ENCODE measurements at places on chromosomes 7 and 10.

- DNase-seq, result no peak
Observed at GRCh38 chr10:95337423-95338160, 46.8 kb upstream of the PDLIM1 start.

GRCh38 chr10:126290232-126290631 is 98.0 kb downstream of the ADAM12 start:
- DNase-seq, result no peak

- DNase-seq, result no peak
Observed at GRCh38 chr10:802506-802905, 113.0 kb upstream of the DIP2C start.

DNA sequence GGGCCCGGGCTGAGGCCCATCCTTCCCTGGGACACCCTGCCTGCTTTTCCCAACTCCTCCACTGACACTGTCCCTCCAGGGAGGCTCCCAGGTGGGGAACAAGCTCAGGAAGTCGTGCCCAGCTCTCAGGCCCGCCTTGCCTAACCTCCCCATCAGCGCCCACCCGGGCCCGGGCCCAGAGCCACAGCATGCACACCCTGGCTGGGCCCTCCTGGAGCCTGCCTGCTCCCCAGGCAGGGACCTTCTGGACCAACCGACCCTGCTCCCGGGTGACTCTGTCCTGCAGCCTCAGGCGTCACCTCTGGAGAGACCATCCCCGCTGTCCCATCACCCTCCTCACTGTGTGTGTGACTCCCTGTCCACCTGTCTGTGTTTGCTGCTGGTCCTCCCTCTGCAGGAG is 1.8 kb upstream of the TMEM184A start:
- DNase-seq, result no peak

- no peak for DNase-seq
Observed at GRCh38 chr7:156609010-156609877, 31.3 kb upstream of the RNF32 start.

DNA sequence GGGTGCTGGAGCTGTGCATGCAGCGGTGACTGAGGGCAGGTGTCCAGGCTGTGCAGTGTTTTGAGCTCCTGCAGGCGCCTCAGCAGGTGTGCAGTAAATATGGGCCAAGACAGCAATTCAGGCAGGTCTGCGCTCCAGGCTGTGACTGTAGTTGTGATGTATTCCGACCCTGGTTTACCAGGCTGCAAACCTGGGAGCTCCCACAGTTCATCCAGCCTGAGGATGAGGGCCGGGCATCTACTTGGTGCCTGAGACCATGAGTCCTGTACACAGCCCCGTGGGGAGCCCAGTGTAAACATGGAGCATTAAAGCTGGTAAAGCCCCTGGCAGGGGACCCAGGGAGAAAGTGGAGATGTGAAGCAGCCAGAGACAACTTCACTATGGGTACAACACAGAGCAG is 82.8 kb downstream of the VOPP1 start:
- DNase-seq, result no peak

- no peak for DNase-seq
Observed at GRCh38 chr7:2102375-2102723, 130.4 kb downstream of the MAD1L1 start.

- DNase-seq, result no peak
Observed at GRCh38 chr10:87868277-87868676, 4.9 kb downstream of the PTEN start.

DNA sequence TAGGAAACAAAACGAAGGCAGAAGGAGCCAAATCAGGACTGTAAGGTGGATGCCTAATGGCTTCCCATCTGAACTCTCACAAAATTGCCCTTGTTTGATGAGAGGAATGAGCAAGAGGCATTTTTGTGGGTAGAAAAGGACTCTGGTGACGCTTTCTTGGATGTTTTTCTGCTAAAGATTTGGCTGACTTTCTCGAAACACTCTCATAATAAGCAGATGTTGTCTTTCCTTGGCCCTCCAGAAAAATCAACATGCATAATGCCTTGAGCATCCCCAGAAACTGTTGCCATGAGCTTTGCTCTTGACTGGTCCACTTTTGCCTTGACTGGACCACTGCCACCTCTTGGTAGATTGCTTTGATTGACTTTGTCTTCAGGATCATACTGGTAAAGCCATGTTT is 13.5 kb downstream of the PTPN12 start:
- DNase-seq, result no peak

DNA sequence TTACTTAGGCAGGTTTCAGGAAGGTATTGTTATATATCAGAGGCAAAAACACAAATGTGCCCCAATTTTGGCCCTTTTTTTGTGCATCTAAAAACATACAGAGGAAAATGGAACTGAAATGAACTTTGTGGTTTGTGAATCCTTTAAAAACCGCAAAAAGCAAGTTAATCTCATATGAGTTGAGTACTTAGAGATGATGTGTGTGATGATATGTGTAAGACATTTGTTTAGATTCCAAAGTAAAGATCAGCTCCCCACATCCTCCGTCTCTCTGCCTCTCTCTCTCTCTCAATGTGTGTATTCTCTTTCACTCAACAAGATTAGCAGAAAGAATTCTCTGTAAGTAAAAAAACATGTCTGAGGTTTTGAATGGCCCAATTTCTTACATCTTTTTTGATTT is 201.9 kb downstream of the MALRD1 start:
- DNase-seq, result no peak

- DNase-seq, result no peak
Observed at GRCh38 chr7:44541028-44541869, at the start of gene NPC1L1. Gene NPC1L1, minus strand, starts transcription at chr7:44541330. Its CDS starts 71 bp downstream, at chr7:44541259.

DNA sequence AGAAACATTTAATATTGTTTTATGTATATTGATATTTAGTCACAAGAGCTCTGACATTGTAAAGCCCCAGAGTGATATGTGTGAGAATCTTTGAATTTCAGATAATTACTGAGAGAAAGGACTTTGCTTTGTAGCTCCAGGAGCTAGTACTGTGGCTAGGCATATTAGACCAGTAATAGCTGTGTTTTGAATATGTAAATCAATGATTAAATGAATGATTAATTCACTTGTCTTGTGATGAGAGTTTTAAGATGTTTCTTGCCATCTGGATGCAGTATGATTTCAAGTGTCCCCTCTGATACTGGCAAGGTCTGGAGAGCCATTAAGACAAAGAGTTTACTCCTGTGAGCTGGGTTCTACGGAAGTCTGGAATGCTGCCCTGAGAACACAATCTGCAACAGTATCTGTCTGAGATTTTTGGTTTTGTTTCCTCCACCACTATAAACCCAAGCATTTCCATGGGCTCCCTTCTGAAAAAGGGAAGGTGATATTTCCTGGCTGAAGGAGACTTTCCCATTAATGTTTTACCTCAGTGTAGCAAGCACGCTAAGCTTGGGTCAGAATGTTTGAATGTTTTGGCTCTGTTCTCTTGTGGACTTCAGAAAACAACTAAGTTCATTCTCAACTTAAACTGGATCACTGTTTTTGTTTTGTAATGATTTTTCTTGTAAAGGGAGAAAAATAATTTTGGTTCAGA is 61.3 kb upstream of the BICC1 start:
- DNase-seq, result no peak

DNA sequence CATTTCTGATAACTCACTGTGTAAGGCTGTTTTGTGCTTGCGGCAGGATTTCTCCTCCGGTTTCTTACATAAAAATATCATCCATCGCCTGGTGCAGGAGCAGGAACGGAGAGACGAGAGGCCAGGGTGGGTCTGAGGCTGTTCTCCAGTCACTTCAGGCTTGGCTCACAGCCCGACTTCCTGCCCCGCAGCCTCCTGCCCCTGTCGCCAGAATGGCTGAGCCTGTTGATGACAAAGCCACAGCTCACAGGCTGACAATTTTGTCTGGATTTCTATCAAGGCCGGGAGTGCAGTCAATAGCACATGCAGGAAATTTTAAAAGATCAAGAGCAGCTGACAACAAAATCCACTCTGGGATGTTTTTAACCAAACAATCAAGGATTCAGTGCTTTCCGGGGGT is 229.7 kb upstream of the ZNF32 start:
- no peak for DNase-seq

- no peak for DNase-seq
Observed at GRCh38 chr7:129167817-129168216, 20.6 kb upstream of the SMO start.

GRCh38 chr7:27546610-27547009 is 116.1 kb downstream of the HIBADH start:
- no peak for DNase-seq

DNA sequence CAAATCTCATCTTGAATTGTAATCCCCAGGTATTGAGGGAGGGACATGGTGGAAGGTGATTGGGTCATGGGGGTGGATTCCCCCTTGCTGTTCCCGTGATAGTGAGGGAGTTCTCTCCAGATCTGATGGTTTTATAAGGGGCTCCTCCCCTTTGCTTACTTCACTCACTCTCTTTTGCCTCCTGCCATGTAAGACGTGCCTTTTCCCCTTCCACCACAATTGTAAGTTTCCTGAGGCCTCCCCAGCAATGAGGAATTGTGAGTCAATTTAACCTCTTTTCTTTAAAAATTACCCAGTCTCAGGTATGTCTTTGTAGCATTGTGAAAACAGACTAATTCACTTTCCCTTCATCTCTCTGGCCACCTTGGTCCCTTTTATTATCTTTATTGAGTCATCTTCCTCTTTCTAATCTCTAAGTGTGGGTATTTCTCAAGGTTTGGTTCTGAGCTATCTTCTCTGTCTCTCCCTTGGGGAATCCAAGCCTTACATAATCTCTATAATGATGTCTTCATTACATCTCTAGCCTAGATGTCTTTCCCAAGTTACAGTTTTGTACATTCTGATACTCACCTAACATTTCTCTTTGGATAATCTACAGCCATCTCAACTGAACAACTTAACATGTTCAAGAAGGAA is 99.1 kb upstream of the JCAD start:
- DNase-seq, result no peak

GRCh38 chr10:986137-986825 is 2.0 kb upstream of the GTPBP4 start:
- no peak for DNase-seq

- DNase-seq, result no peak
Observed at GRCh38 chr10:55500931-55501559, 700.0 kb upstream of the PCDH15 start.

DNA sequence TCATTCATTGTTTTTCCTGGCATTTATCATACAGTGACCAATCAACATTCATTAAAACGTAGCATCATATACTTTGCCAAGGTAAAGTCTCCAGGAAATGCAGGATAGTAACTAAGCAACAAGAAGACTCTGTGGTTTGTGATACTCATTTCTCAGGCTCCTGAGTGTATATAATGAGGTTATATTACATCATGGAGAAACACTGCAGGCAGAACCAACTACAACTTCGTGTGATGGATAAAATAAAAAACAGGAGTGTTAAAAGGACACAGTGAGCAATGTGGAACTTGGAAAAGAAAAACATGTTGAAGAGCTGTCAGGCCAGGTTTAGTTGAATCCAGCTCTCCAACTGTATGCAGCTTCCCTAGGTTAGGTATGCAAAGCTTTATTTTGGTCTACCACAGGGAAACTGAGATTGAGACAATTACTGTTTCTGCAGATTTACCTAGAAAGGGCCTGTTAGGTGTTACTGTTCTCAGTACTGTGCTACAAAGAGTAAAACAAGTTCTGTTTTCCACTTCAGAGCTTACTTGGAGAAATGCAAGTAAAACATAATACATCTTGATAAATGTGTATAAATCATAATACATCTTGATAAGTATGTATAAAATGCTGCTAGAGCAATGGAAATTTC is 7.8 kb upstream of the CCNY start:
- DNase-seq, result no peak

- DNase-seq, result peak; percentile 44
Observed at GRCh38 chr10:110774069-110775019, 97.4 kb upstream of the PDCD4 start.
